ENCODE measurements at places on chromosomes 6 and 20. TPM values are rescaled to one million over a fixed set of nuclear protein-coding genes. Genes with fewer than 3 reads are reported as not detected.

Gene TRAPPC3L
- not detected for total RNA-seq

Gene ZC2HC1B
- 4.6 TPM for total RNA-seq

Gene KCNK5
- total RNA-seq: 2.0 TPM

Gene GPR6
- total RNA-seq: not detected

Gene KHDC1
- total RNA-seq: 6.6 TPM

DNA sequence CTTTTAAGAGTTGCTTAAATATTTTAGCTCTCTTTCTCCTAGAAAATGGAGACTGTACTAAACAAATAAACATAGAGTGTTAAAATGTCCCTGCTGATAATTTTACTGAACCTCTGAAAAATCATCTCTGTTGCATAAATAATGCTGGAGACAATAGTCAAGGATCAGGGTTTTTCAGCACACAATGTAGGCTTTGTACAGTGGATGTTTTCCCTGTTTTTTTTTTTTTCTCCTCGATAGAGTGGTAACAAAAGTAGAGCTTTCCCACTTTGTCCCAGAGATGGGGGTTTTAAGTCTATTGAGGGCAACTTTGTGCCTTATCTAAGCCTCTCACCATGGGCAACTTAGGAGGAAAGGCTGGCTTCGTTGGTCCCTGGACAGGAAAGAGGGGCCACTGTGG is 222.6 kb upstream of the HDDC2 start:
- no peak for DNase-seq

GRCh38 chr6:46437671-46438221 is 53.5 kb downstream of the RCAN2 start:
- DNase-seq: no peak

DNA sequence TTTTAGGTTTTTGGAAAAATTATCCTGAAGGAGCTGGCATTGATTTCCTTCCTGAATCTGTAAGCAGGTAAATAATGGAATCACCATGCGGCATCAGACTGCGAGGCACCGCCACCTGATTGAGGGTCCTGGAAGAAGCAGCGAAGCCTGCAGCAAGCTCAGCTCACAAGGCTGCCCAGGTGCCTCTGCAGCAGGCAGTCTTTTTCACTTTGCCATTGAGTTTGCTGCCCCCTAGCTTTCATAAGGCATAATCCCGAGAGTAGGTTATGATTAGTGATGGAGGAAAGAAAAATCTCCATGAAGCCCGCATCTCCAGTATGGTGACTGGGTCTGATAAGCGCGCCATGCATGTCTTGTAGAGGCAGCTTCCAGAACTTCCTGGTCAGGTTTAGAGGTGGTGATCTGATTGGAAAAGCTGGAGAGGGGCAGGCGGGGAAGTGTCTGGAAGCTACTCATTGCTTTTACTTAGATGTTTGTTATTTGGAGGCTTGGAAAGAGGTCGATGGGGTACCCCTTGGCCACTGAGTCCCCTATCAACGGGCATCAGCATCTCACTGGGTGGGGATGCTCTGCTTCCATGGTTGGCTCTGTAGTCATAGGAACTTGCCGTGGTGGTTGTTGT is 26.7 kb downstream of the IYD start:
- peak; percentile 81 for DNase-seq

DNA sequence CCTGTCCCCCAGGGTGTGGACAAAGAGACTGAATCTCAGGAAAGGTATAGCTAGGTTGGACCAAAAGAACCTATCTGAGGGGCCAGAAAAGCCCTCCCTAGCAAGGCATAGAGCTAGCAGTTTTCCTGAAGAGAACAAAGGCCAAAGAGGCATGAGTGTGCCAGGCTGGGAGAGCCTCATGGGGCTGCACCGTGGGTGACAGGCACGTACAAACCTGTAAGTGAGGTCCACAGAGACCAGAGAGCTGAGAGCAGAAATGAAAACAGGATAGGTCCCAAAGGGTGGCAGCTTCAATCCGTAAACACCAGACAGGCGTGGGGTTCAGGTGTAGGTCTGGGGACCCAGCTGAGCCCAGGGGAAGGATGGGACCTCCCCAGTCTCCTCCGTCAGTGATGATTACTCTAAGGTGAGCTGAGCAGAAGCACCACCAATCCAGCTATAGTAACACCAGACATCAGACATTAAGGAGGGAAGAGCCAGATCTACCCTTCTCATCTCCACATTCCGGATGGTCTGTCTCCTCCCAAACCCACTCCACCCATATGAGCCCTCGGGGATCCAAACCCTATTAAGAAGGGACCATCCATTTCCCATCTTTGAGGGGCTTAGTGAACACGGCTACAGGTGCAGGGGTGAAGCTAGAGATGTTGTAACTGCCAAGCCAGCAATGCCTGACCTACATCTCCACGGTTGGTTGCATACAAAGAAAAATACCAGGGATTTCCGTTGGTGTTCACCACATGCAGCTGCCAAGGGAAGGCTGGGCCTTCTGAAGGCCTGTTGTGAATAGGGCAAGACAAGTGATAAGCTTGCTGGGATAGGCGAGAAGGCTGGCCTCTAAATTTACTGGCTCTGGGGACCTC is 38.3 kb downstream of the BCL2L1 start:
- no peak for DNase-seq

DNA sequence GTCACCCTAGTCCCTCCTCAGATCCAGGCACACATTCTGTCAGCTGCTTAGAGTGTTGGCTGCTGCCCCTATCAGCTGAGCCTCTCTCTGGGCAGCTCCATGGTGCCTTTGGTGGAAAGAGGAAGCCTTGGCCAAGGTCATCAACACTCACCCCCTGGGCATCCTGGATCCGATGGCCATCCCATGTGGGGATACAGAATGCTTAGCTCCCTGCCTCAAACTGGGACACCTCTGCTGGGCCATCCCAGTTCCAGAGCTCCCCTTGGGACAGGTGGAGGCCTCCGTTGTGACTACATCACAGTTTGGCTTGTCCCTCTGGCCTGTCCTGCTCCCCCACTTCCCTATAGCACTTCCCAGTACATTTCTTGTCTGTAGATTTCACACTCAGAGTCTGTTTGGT is 45.6 kb downstream of the TOX2 start:
- DNase-seq: no peak

- DNase-seq: no peak
Measured at GRCh38 chr20:39480276-39481043, 518.3 kb downstream of the DHX35 start.

DNA sequence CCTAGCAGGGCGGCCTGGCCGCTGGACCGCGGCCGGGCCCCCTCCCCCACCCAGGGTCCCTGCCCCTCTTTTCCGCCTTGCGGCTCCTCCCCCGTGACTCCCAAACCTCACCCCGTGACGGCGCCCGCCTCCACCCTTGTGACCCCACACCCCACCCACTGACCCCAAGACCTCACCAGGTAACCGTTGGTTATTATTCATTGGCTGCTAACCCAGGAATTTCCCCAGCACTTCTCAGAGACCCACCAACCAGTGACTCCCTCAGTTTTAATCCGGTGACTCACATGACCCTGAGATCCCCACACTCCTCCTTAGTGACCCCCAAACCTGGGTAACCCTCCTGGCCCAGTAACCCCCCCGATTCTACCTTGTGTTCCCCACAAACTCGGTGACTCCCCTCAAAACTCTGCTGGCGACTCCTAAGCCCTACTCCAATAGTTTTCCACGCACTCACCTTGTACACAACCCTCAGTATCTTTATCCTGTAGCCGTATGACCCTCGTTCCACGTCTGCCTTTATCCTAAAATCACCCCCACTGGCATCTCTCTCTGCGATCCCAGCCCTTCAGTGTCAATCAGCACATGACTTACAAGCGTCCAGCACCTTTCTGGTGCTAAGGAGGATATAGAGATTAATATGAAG is 534 bp downstream of the ZNF76 start:
- peak; percentile 73 for DNase-seq

GRCh38 chr6:145069966-145070365 is 665.4 kb downstream of the EPM2A start:
- DNase-seq: no peak

DNA sequence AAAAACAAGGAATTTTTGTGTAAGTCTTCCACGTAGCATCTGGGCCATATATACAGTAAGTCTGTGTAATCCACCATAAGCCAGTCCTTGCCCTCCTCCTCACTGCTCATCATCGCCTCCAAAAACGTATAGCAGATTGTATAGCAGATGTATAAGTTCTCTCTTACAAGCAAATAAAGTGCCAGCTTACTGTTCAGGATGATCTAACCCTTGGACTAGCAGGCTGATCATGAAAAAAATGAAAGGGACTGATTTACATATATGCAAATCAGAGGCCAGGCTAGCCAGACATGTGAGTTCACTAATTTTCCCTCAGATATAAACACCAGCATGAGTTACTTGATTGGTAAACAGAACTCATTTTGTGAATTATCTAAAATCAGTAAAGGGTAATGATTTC is 171.5 kb downstream of the LY86 start:
- no peak for DNase-seq

GRCh38 chr6:165842281-165842936 is 179.4 kb upstream of the PDE10A start:
- DNase-seq: no peak

- DNase-seq: no peak
Measured at GRCh38 chr6:101224751-101225150, 168.8 kb upstream of the GRIK2 start.

GRCh38 chr20:62441987-62442539 is 14.7 kb upstream of the RBBP8NL start:
- DNase-seq: no peak

DNA sequence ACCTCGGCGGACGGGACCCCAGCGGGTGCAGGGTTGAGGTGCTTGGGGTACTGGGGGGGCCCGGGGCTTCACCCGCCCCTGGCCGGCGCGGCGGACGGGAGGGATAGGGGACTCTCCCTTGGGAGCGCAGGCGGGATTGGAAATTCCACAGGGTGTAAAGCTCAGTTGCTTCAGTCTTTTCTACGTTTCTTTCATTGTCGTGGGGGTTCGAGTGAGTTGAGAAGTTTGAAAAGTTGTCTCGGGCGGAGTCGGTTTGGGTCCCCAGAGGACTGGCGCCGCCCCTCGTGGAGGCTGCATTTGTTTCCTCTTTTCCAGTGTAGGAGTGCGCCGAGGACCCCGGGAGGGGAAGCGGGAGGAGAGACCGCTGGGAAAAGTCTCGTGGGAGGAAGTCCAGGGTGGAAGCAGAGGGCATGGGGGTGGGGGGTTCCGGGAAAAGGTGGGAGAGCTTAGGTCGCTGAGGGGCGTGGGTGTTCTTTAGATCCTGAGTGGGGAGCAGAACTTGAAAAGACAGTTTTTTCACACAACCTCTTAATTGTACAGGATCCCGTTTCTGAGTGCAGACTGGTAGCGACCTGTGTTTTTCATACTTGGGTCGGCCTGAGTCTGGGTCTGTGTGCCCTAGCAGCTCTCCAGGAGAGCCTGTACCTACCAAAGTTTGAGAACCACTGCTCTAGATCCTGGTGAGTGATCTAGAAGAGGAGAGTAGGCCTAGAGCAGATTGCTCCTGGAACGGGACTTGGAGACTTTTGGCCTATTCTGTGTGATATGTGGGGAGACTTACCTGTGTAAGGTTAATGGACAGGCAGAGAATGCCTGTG is 495 bp downstream of the FAM83B start:
- DNase-seq: peak; percentile 29

DNA sequence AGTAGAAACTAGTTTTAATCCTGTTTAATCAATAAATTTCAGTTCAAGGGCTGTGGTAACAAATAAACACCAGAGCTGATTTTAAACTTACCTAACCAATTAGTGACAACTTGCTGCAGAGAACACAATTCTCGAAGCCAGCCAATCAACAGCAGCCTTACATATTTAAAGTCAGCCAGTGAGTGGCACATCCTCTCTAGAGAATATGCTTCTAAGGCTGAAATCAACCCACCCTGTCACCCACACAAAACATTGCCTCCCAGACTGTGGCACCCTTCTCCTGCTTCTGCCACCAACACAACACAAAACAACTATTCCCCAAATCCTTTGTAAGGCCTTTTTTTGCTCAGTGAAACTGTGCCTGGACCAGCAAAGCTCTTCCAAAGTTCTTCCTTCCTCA is 306.0 kb downstream of the EYA4 start:
- DNase-seq: peak; percentile 32

DNA sequence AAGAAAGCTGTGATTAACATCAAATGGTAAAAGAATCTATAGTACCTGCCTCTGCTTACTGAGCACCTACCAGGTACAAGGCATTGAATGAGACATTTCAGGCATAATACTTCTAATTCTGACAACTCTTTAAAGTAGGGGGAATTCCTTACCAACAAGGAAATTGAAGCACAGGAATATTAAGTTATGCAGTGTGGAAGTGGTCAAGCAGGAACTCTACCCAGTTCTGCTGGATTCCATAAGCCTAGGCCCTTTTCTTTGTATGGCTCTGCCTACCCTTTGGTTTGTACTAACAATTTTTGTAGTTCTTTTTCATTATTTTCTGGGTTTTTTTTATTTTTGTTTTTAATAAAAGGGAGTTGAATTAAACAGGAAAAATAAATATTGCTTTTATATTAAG is 114.5 kb downstream of the MAP3K5 start:
- no peak for DNase-seq

DNA sequence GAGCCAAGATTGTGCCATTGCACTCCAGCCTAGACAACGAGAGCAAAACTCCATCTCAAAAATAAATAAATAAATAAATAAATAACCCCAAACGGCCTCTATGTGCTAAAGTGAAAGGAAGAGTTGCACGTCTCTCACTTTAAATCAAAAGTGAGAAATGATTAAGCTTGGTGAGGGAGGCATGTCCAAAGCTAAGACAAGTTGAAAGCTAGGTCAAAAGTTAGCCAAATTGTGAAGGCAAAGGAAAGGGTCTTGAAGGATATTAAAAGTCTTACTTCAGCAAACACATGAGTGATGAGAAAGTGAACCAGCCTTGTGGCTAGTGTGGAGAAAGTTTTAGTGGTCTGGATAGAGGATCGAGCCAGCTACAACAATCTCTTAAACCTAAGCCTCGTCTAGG is 14.3 kb downstream of the ZBP1 start:
- no peak for DNase-seq

DNA sequence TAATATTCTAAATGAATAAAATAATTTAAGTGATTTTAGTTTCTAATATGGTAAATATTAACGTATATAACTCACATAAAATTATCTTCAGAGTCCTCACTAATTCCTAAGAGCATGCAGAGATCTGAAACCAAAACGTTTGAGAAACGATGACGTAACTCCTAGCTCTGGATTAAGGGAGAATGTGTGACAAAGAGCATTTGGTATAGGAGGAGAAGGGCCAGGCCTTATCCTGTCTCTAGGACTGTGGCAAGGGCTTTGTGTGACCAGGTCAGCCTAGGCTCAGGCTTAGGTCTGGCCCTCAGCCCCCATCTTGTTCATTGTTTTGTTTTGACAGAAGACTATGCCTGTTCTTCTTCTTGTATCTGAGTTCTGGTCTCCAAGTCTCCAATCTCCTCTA is 19.2 kb upstream of the POLR1H start:
- no peak for DNase-seq

GRCh38 chr20:56205346-56205745 is 43.2 kb upstream of the MC3R start:
- DNase-seq: no peak
